Stimulated activated CD4-positive, alpha-beta T cell treated with anti-CD3 and anti-CD28 coated beads, Interleukin-2, amount 100 ng/mL, for 24 hours (primary cell): ENCODE measurements at places on chromosomes 13 and 19.

DNA sequence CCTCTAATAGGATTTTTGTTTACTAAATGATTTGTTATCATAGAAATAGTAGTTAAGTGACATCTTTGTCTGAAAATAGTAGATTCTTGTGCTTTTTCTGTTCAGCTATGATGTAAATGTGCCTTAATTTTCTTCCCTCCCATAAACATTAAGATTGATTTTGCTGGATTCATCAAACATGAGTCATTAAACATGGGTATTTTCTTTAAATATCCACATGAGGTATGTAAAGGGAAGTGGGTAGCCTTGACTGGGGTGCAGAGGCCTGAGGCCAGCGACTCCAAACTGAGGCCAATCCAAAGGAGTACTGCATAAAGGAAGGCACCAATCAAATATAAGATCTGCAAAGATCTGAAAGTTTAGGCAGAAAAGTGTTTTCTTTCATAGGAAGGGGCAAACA lies 3.7 kb downstream of the ZNF136 start:
- no peak for DNase-seq

GRCh38 chr19:13284929-13285928 lies 135.0 kb downstream of the IER2 start:
- DNase-seq: no peak

DNA sequence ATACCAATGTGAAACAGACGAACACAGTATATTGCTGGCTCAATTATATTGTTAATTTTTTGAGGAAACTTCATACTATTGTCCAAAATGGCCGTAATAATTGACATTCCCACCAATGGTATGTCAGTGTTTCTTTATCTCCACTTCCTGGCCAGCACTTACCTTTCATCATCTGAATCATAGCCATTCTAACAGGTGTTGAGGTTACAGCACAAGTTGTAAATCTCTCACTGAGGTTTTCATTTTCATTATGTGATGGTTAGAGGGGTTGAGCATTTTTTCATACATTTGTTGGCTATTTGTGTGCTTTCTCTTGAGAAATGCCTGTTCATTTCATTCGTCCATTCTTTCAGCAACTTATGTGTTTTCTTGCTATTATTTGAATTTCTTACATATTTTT lies 824.0 kb downstream of the UQCRFS1 start:
- DNase-seq: no peak

DNA sequence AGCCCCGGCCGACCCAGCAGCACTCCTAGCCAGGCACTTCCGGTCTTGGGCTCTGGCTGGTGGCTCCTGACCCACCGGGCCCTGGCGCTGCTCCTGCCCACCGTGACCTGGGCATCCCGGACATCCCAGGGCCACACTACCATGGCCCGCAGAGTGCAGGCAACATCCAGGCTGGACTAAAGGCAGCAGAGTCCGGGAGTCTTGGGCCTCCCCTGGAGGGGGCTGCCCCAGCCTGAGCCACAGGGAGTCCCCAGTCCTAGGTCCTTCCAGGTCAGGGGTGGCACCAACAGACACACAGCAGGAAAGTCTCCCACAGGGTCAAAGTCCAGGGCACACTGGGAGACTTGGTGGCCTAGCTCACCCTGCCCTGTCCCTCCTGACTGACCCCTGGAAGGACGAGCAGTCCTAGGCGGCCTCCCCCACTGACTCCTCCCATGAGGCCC lies 10.8 kb downstream of the LSM4 start:
- no peak for DNase-seq

DNA sequence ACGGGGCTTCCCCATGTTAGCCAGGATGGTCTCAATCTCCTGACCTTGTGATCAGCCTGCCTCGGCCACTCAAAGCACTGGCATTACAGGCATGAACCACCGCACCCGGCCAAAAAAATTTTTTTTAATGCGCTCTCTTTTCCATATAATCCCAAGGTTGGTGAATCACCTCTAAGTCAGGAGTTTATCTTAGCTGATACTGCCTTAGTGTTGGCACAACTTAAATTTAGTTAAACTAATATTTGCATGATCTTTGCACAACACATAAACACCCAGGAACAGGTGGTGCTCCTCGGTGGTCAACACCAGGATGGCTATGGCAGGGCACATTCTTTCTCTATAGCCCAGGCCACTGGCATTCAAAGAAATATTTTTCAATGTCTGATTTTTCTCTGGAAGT lies 24.1 kb upstream of the PSG7 start:
- no peak for DNase-seq

DNA sequence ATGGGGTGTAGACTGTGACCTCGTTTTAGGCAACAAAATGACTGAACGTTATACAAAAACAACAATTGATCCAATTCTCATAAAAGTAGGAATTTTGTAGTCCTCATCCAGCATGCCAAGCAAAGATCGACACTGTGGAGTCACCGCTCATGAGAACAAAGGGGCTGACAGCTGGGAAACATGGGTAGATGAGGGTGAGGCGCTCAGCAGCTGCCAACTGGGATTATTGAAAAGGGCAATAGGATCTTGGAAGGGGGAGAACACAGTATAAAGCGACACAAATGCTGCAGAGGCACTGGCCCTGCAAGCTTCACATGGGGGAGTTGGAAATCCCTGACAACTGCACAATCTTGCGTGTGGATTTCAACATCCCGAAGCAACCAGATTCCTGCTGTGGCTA lies 5.4 kb upstream of the ZNF765 start:
- DNase-seq: no peak

DNA sequence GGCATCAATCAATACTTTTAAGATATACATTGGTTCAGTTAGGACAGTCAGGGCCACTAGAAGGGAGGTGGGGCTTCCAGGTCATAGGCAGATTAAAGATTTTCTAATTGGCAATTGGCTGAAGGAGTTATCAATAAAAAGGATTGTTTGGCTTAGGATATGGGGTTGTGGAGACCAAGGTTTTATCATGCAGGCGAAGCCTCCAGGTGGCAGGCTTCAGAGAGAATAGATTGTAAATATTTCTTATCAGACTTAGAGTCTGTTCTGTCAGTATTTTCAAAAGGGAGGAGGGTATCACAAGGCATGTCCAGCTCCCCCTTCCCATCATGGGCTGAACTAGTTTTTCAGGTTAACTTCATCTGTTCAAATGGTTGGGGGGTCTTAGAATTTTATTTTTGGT lies 77.4 kb upstream of the FARP1 start:
- DNase-seq: no peak

- no peak for DNase-seq
Observed at GRCh38 chr19:5547881-5548280, 19.9 kb downstream of the TINCR start.

DNA sequence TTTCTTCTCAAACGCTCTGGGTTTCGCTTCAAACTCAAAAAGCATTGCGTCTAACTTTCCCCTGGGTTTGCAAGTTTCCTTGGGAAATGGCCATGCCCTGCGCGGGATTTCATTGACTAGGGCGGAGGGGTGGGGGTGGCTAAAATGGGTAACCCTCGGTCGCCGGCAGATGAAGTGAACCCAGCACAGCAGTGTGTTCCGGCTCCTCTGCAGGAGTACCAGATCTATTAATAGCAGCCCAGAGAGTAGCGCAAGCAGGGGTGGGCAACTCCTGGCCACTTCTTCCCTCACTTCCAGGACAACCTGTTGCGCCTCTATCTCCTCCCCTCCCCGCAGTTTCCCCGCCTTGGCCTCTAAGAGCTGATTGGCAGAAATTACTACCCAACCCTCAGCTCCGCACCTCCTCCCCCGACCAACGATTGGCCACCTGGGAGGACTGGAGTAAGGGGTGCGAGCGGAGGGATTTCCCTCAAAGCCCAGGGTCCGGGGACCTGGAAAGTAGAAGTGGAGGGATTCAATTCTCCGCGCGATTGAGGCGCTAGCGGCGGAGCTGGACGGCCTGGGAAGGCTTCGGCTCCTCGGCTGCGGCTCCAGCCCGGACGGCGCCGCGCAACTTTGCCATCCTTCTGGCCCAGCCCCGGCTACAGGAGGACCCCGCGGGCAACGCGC lies at the start of gene FREM2:
FREM2 (plus strand) TSS at position 501 of the 669 bp plus-strand sequence. CDS start 268 bp downstream, outside the sequence.
- DNase-seq: no peak

DNA sequence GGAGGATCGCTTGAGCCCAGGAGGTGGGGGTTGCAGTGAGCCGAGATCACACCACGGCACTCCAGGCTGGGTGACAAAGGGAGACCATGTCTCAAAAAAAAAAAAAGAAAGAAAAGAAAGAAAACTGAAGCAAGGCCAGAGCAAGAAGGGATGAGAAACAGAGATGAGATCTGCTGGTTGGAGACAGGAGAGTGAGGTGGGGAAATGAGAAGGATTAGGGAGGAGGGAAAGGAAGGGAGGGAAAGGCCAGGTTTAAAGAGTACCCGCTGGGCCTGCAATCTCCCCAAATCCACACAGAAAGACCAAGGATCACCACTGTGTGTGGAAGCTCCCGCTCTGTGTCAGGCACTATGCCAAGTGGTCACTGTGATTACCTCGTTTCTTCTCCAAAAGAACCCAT lies 16.3 kb upstream of the LYPD3 start:
- DNase-seq: no peak

- no peak for DNase-seq
Observed at GRCh38 chr19:46014534-46014933, 8.3 kb downstream of the PGLYRP1 start.

DNA sequence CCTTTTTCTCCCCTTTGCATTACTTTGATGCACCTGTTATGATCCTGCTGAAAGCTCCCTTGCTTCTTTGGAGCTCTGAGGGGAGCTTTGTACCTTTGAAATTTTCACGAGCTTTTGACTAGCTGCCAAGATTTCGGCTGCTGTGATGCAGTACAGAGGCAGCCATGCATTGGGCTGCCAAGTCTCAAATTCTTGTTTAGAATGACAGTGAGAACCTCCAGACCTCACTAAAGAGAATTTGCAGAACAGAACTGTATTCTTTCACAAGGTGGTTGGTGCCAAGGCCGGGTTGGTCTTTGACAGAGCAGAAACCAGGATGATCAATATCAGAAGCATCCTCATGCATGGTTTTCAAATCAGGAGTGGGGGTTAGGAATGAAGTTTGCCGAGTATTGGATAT lies 414.8 kb downstream of the GPC5 start:
- DNase-seq: no peak
